Prostate gland (tissue), 2 donors: ENCODE measurements at places on chromosomes 1 and 21. TPM values are rescaled to one million over a fixed set of nuclear protein-coding genes. Genes with fewer than 3 reads are reported as not detected.

Gene PLXNA2
- 8.9 TPM for total RNA-seq

Gene HTR6
- not detected for total RNA-seq

Gene NBPF26
- 23.7 TPM for total RNA-seq

Gene TADA1
- 19.5 TPM for total RNA-seq

Gene PYHIN1
- 0.51 TPM for total RNA-seq

Gene LAMB3
- total RNA-seq, result 92.8 TPM

Gene ALPL
- 6.3 TPM for total RNA-seq

Gene GPR61
- total RNA-seq, result not detected

Gene STIL
- 5.9 TPM for total RNA-seq

DNA sequence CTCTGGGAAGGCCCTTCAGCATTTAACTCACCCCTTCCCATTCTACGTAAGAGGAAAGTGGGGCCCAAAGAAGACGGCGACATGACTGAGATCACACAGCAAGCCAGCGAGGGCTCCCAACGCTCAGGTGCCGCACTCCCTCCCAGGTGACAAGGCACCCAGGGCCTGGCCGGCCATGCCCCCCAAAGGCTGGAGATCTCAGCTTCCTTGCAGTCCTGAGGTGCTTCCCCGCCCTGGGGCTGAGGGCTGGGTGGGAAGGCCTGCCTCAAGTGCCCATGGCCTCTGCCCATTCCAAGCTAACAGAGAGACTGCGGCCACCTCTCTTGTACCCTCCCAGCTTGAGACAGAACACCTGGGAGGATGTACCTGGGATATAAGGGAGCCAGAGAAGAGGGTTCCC lies 1.0 kb upstream of the CRYBG2 start:
- DNase-seq, result no peak
- peaks cover 5% of the 10 kb centered on the region for H3K4me1 ChIP-seq
- no peak overlapping the region for H3K4me3 ChIP-seq
- H3K27me3 ChIP-seq, result no peaks in the 10 kb centered on the region
- no peak overlapping the region for H3K27ac ChIP-seq

GRCh38 chr1:165191087-165191486 lies 165.4 kb downstream of the LMX1A start:
- no peaks in the 10 kb centered on the region for H3K36me3 ChIP-seq
- H3K4me3 ChIP-seq, result no peak overlapping the region
- H3K27me3 ChIP-seq, result no peaks in the 10 kb centered on the region
- DNase-seq, result no peak
- no peak overlapping the region for H3K27ac ChIP-seq

- peaks cover 2% of the 10 kb centered on the region for H3K4me1 ChIP-seq
- H3K27me3 ChIP-seq, result no peaks in the 10 kb centered on the region
- no peak for DNase-seq
- H3K36me3 ChIP-seq, result no peaks in the 10 kb centered on the region
- H3K4me3 ChIP-seq, result no peak overlapping the region
Measured at GRCh38 chr1:160429702-160430535, 29.6 kb downstream of the VANGL2 start.

- H3K27me3 ChIP-seq, result no peaks in the 10 kb centered on the region
- H3K36me3 ChIP-seq, result no peaks in the 10 kb centered on the region
- no peak overlapping the region for H3K27ac ChIP-seq
- no peak for DNase-seq
Measured at GRCh38 chr1:193062698-193063463, 3.5 kb downstream of the RO60 start.

DNA sequence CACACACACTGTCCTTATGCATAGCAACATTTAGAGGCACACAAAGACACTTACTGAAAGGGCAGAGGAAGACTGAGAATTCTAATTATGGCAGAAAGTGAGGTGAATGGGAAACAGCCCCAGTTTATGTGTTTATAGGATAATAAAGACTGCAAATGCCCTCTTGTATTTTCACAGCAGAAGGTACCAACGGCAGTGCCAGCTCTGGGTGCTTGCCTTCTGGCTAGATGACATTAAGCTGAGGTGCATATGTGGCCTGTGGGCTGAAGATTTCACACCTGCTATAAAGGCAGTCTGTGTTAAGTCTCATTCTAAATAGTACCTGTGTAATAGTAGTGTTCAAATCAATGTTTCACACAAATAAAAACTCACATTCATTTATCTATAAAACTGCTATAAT lies 347.2 kb upstream of the ZRANB2 start:
- H3K4me3 ChIP-seq, result no peak overlapping the region
- no peaks in the 10 kb centered on the region for H3K4me1 ChIP-seq
- DNase-seq, result no peak
- no peak overlapping the region for H3K27ac ChIP-seq
- no peaks in the 10 kb centered on the region for H3K36me3 ChIP-seq

GRCh38 chr21:34078915-34079314 lies 5.5 kb downstream of the MRPS6 start:
- H3K36me3 ChIP-seq, result no peaks in the 10 kb centered on the region
- DNase-seq, result no peak
- H3K27me3 ChIP-seq, result no peaks in the 10 kb centered on the region
- H3K4me3 ChIP-seq, result no peak overlapping the region
- H3K4me1 ChIP-seq, result peaks cover 14% of the 10 kb centered on the region
- H3K27ac ChIP-seq, result no peak overlapping the region

DNA sequence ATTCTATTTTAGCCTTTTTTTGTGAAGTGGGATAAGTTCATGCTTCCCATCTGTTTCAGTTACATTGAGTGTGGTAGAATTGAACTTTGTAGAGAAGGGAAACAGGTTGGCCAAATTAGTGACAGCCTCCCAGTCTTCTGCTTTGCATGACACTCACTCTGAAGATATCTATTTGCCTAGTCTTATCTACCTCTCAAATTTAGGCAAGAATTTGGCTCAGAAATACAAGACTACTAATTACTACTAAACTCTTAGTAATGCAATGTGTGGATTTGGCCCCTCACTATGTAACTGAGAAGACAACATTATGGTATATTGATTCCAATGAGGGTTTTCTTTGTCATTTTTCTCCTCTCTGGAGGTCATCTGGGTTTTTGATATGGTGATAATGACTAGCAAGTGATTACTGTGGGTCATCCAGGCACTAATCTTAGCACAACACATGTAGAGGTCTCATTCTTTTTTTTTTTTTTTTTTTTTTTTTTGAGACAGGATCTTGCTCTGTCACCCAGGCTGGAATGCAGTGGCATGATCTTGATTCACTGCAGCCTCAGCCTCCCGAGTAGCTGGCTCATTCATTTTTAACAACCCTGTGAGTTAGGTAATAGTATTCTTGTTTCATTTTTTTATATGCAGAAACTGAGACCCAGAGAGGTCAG lies 6.3 kb downstream of the FAM20B start:
- H3K27ac ChIP-seq, result no peak overlapping the region
- H3K4me3 ChIP-seq, result no peak overlapping the region
- H3K4me1 ChIP-seq, result peaks cover 7% of the 10 kb centered on the region
- H3K36me3 ChIP-seq, result no peaks in the 10 kb centered on the region
- no peaks in the 10 kb centered on the region for H3K27me3 ChIP-seq
- no peak for DNase-seq

- no peaks in the 10 kb centered on the region for H3K4me1 ChIP-seq
- no peak for DNase-seq
- H3K4me3 ChIP-seq, result no peak overlapping the region
- no peaks in the 10 kb centered on the region for H3K36me3 ChIP-seq
Measured at GRCh38 chr21:45533361-45533845, 8.8 kb downstream of the SLC19A1 start.

- no peak overlapping the region for H3K4me3 ChIP-seq
- no peak overlapping the region for H3K27ac ChIP-seq
- H3K4me1 ChIP-seq, result no peaks in the 10 kb centered on the region
- H3K36me3 ChIP-seq, result no peaks in the 10 kb centered on the region
Measured at GRCh38 chr1:183144752-183145151, 41.3 kb upstream of the LAMC2 start.

- no peaks in the 10 kb centered on the region for H3K4me1 ChIP-seq
- no peaks in the 10 kb centered on the region for H3K36me3 ChIP-seq
- no peak for DNase-seq
- H3K27me3 ChIP-seq, result no peaks in the 10 kb centered on the region
- no peak overlapping the region for H3K27ac ChIP-seq
- no peak overlapping the region for H3K4me3 ChIP-seq
Measured at GRCh38 chr21:38857152-38857825, 51.6 kb downstream of the ETS2 start.

GRCh38 chr1:209733409-209734192 lies 22.3 kb upstream of the TRAF3IP3 start:
- no peak overlapping the region for H3K27ac ChIP-seq
- H3K4me3 ChIP-seq, result no peak overlapping the region
- no peaks in the 10 kb centered on the region for H3K4me1 ChIP-seq
- no peak for DNase-seq
- H3K36me3 ChIP-seq, result no peaks in the 10 kb centered on the region

DNA sequence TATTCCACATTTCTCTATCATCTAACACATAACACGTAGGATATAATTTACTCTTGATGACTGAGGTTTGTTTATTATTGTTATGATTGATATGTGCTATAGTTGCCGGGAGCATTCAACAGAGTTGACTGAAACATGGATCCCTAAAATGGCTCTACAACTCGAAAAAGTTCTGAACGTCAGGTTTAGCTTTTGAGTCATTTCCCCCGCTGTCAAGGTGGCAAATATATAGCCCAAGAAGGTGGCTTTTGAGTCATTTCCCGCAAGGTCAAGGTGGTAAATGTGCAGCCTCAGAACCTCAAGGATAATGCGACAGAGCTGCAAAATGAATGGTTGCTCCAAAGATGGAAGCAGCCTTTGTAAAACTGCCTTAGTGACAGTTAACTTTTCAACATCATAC lies 104.0 kb downstream of the NIBAN1 start:
- no peak for DNase-seq
- H3K4me3 ChIP-seq, result no peak overlapping the region
- no peaks in the 10 kb centered on the region for H3K27me3 ChIP-seq
- H3K4me1 ChIP-seq, result no peaks in the 10 kb centered on the region
- H3K36me3 ChIP-seq, result no peaks in the 10 kb centered on the region
- no peak overlapping the region for H3K27ac ChIP-seq

GRCh38 chr1:195960580-195960979 lies 647.7 kb downstream of the KCNT2 start:
- H3K27me3 ChIP-seq, result no peaks in the 10 kb centered on the region
- DNase-seq, result no peak
- no peak overlapping the region for H3K27ac ChIP-seq
- H3K4me1 ChIP-seq, result no peaks in the 10 kb centered on the region
- H3K4me3 ChIP-seq, result no peak overlapping the region

DNA sequence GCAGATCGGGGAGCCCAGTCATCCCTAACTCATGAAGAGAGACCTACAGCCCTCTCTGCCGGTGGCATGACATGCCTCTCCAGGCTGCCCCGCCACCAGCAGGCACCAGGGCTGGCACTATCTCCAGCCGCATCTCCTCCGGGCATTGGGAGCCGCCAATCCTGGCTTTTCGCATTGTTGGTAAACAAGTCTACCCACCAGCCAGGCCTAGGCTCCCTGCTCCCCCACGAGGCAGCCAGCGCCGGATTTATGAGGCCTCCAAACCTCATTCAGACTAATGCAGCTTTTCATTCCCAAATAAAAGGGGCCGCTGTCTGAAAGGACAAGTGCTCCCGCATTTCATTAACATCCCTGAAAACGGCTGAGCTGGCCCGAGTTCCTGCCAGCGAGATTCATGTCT lies 3.4 kb upstream of the GRIK3 start:
- H3K27ac ChIP-seq, result no peak overlapping the region
- no peaks in the 10 kb centered on the region for H3K36me3 ChIP-seq
- no peak overlapping the region for H3K4me3 ChIP-seq
- no peak for DNase-seq

DNA sequence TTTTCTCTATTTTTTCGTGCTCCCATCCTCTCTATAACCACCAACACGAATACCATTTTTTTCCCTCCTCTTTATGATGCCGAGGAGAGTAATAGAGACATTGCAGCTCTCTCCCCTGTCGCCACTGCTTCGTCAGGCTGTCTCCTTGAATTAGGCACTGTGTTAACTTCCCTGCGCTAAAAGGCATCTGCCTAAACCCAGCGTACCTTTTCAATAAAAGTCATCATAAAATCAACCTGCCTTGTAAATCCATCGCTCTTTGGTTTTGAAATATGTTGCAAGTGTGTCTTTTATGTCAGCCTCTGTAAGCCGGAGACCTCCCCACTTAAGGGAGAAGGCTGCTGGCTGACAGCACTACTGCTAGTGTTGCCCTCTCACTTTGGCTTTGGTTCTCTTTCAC lies 8.7 kb downstream of the RNF220 start:
- no peak for DNase-seq
- no peaks in the 10 kb centered on the region for H3K36me3 ChIP-seq
- no peak overlapping the region for H3K4me3 ChIP-seq
- peaks cover 44% of the 10 kb centered on the region for H3K27me3 ChIP-seq

DNA sequence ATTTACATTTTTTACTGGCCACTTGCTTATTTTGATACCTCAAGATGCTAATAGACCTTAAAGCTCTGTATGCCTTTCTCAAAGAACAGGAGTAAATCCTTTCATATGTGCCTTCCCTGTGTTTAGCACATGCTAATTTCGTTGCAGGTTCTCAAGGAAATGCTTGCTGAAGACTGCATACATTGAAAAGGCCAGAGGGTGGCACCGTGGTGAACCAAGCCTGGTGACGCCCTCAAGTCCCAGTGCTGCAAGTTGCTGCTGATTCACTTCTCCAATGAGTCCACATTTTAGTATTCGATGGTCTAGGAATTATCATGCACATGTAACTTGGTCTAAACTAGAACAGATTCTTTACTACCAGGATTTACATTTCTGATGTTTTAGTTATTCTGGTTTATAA lies 94.1 kb downstream of the CLDN17 start:
- H3K4me3 ChIP-seq, result no peak overlapping the region
- H3K4me1 ChIP-seq, result no peaks in the 10 kb centered on the region
- DNase-seq, result peak; percentile 37

DNA sequence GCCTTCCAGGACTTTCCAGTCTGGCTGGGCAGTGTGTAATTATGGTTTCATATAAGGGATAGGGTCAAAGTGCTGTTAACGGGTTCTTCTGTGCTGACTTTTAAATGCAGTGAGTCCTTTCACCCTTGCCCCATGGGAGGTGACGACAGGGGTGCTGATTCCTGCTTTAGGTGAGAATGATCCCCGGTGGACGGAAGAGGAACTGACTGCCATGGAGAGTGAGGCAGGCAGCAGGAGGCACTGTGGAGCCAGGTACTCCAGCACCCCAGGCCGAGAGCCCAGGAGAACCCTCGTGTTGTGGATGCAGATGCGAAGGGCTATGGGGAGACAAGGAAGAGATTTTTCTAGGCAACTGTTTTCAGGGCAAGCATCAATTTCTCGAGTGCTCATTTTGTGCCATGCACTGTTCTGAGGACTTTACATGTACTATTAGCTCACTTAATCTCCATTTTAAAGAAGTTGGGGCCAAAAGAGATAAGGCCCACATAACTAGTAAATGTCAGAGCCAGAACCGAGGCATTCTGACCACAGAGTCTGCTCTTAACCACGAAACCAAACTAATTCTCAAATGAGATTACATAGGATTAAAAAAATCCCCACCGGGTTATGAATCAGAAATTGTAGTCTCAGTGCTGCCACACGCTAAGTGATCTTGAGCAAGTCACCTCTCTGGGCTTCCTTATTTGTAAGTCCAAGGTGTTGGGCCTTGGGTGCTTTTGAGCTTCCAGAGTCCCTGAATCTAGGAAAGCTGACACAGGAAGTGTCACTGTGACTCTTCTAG lies 28.2 kb downstream of the STPG1 start:
- H3K36me3 ChIP-seq, result no peaks in the 10 kb centered on the region
- H3K27me3 ChIP-seq, result no peaks in the 10 kb centered on the region
- H3K4me1 ChIP-seq, result peaks cover 2% of the 10 kb centered on the region
- no peak overlapping the region for H3K4me3 ChIP-seq
- no peak overlapping the region for H3K27ac ChIP-seq
- DNase-seq, result no peak

GRCh38 chr1:198623752-198624647 lies 14.8 kb upstream of the PTPRC start:
- no peaks in the 10 kb centered on the region for H3K4me1 ChIP-seq
- no peak for DNase-seq
- H3K36me3 ChIP-seq, result no peaks in the 10 kb centered on the region
